Lower lobe of right lung (tissue), 2 donors: ENCODE measurements at places on chromosomes 5 and 9.

DNA sequence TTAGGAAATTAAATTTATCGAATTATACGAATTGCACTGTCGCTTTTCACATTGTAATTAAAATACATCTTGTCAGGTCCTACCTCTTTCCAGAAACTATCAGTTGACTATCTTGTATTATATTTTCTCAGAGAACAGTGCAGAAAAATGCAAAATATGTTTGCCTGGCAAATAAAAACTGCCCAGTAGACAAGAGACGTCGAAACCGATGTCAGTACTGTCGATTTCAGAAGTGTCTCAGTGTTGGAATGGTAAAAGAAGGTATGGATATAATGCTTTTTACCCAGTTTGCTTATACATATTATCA is 10.8 kb downstream of the NR4A3 start:
- no peaks in the 10 kb centered on the region for H3K4me1 ChIP-seq
- no peak overlapping the region for H3K4me3 ChIP-seq
- no peak for DNase-seq
- H3K27me3 ChIP-seq, result peaks cover 25% of the 10 kb centered on the region
- H3K36me3 ChIP-seq, result no peaks in the 10 kb centered on the region
- no peak overlapping the region for H3K27ac ChIP-seq

GRCh38 chr5:83433891-83434290 is 37.7 kb upstream of the VCAN start:
- H3K4me3 ChIP-seq, result no peak overlapping the region
- no peak for DNase-seq
- no peaks in the 10 kb centered on the region for H3K27me3 ChIP-seq
- H3K27ac ChIP-seq, result no peak overlapping the region
- no peaks in the 10 kb centered on the region for H3K4me1 ChIP-seq

- H3K36me3 ChIP-seq, result peaks cover 45% of the 10 kb centered on the region
- DNase-seq, result no peak
- H3K4me1 ChIP-seq, result no peaks in the 10 kb centered on the region
- no peaks in the 10 kb centered on the region for H3K27me3 ChIP-seq
- no peak overlapping the region for H3K27ac ChIP-seq
Measured at GRCh38 chr9:131214876-131215275, 61.4 kb downstream of the FAM78A start.

DNA sequence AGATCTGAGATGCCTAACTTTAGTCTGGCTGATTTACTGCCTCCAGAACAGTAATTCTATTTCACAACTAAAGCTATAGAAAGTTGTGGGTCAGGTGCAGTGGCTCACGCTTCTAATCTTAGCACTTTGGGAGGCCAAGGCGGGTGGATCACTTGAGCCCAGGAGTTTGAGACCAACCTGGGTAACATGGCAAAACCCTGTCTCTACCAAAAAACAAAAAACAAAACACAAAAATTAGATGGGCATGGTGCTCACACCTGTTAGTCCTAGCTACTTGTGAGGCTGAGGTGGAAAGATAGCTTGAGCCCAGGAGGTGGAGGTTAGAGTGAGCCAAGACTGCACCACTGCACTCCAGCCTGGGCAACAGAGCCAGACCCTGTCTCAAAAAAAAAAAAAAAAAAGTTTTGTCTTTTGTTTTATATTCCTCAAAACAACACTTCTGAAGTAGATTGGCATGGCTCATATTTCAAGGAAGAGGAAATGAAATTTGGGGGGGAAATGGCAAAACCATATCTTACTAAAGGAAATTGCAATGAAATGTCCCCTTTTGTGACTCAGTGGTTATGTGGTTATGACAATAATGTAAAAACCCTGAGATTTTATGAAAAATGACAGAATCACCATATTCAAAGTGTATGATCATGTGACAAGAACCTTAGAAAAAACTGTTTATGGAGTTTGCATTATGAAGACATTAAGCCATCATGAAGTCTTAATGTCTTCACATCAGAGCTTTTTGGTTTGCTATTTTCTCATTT is 16.2 kb downstream of the FNBP1 start:
- peaks cover 35% of the 10 kb centered on the region for H3K4me1 ChIP-seq
- no peak for DNase-seq
- H3K27ac ChIP-seq, result no peak overlapping the region
- no peaks in the 10 kb centered on the region for H3K27me3 ChIP-seq
- H3K4me3 ChIP-seq, result no peak overlapping the region

- H3K4me3 ChIP-seq, result no peak overlapping the region
- peak; percentile 49 for DNase-seq
- H3K36me3 ChIP-seq, result no peaks in the 10 kb centered on the region
- no peaks in the 10 kb centered on the region for H3K27me3 ChIP-seq
Measured at GRCh38 chr5:68435611-68436010, 220.1 kb downstream of the PIK3R1 start.

- H3K36me3 ChIP-seq, result no peaks in the 10 kb centered on the region
- no peak overlapping the region for H3K27ac ChIP-seq
- no peak for DNase-seq
Measured at GRCh38 chr9:35195683-35196082, 33.9 kb downstream of the UNC13B start.

GRCh38 chr5:143262393-143263174 is 140.9 kb downstream of the NR3C1 start:
- H3K36me3 ChIP-seq, result no peaks in the 10 kb centered on the region
- H3K4me1 ChIP-seq, result no peaks in the 10 kb centered on the region
- H3K4me3 ChIP-seq, result no peak overlapping the region

GRCh38 chr5:156695774-156696173 is 154.3 kb upstream of the PPP1R2B start:
- H3K4me1 ChIP-seq, result no peaks in the 10 kb centered on the region
- no peaks in the 10 kb centered on the region for H3K27me3 ChIP-seq
- no peak overlapping the region for H3K4me3 ChIP-seq
- no peak for DNase-seq
- no peak overlapping the region for H3K27ac ChIP-seq

GRCh38 chr5:156241266-156241665 is 85.7 kb upstream of the SGCD start:
- H3K27ac ChIP-seq, result no peak overlapping the region
- H3K4me1 ChIP-seq, result no peaks in the 10 kb centered on the region
- no peaks in the 10 kb centered on the region for H3K27me3 ChIP-seq
- no peak for DNase-seq

DNA sequence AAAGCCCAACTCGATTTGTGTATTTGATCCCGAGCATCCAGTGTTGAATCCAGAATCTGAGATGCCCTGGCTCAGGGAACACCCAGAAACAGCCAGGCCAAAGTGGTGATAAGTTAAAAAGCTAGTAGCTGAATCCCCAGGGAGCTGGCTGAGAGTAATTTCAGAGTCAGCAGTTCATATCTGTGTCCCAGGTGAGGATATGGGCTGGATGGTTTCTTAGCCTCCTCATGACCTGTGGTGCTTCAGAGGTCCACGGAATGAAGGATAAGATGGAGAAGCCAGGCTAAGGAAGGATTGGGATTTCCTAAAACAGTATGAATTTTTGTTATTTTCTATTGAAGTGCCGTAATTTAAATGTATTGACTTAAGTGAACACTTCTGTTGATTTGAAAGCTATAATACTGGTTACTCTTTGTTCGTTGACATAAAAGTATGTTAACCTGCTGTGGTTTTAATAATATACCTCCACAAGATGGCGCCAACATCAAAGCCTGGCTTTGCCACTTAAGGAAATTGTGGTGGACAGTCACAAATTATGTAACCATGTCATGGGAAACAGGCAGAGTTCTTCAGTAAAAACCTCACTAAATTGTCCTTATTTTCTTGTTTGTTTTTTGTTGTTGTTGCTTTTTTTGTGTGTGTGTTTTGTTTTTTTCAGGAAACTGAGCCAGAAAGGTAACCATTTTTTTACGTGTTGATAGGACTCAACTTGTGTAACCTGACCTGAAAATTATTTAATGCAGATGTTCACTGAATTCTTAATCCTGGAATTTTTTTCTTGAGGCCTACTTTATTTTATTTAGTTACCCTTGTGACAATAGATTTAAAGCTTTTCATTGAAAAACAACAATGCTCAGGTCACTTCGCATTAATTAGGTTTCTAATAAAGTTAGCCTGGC is 11.4 kb downstream of the MTAP start:
- H3K27me3 ChIP-seq, result no peaks in the 10 kb centered on the region
- peak; percentile 54 for DNase-seq

GRCh38 chr5:178279026-178279722 is 46.6 kb upstream of the PHYKPL start:
- peaks cover 10% of the 10 kb centered on the region for H3K4me1 ChIP-seq
- peak; percentile 30 for DNase-seq
- peaks cover 4% of the 10 kb centered on the region for H3K27me3 ChIP-seq
- H3K36me3 ChIP-seq, result no peaks in the 10 kb centered on the region

- DNase-seq, result no peak
- H3K4me1 ChIP-seq, result no peaks in the 10 kb centered on the region
- H3K27me3 ChIP-seq, result no peaks in the 10 kb centered on the region
- no peak overlapping the region for H3K27ac ChIP-seq
Measured at GRCh38 chr9:7289773-7290172, 509.8 kb downstream of the DMAC1 start.

DNA sequence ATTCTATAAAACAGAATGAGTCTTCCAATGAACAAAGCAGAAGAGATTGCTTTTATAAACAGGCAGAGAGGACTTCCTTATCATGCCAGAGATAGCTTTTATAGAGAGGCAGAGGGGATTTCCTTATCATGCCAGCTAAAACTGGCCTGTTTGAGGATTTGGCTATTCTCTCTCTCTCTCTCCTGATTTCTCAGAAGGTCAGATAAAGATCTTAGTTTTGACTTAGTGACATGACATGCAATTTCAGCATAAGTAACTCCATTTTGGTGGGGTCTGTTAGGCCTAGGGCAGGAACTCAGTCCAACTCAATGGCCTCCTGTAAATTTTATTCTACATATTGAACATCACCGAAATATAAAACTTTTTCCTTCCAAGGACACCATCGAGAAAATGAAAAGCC is 31.5 kb upstream of the DENND4C start:
- no peaks in the 10 kb centered on the region for H3K4me1 ChIP-seq
- no peak overlapping the region for H3K4me3 ChIP-seq
- H3K36me3 ChIP-seq, result no peaks in the 10 kb centered on the region
- H3K27me3 ChIP-seq, result no peaks in the 10 kb centered on the region
- H3K27ac ChIP-seq, result no peak overlapping the region

DNA sequence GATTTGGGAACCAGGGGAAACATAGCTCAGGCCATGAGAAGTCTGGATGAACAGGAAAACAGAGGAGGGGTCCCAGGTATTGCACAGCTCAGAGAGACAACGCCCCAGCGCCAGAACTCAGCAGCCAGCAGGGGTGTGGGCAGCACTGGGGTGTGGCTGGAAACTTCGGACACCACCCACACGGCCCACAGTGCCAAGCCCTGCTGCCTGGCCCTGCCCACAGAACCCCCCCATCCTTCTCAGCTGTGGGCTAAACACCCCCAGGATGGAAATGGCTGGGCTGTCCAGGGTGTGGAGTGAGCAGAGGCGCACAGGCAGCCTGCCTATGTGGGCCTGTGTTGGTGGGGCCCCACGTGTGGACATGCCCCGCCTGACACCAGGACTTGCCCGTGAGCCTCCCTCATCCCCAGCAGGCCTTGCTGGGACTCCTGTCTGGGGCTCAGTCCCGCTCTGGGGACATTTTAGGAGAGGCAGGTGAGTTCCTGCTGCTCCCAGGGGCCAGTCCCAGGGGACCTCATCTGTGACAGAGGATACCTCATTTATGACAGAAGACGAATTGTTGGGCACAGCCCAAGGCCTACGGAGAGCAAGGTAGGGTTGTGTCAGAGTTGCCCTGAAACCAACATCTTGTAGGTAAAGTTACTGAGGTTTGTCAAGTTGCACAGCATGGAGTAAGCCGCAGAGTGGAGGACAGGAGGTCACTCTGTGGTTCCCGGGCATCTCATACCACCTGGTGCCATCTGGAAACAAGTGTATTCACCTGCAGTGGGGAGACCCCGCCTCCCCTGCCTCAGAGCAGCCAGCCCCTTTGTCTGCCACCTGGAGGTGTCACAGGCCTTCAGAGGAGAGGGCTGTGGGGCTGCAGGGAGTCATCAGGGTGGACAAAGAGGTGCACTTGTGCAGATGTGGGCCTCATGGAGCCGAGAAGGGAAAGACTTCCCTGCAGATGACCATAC is 183.2 kb downstream of the AUH start:
- no peak overlapping the region for H3K4me3 ChIP-seq
- H3K27me3 ChIP-seq, result no peaks in the 10 kb centered on the region
- H3K27ac ChIP-seq, result no peak overlapping the region
- DNase-seq, result no peak

DNA sequence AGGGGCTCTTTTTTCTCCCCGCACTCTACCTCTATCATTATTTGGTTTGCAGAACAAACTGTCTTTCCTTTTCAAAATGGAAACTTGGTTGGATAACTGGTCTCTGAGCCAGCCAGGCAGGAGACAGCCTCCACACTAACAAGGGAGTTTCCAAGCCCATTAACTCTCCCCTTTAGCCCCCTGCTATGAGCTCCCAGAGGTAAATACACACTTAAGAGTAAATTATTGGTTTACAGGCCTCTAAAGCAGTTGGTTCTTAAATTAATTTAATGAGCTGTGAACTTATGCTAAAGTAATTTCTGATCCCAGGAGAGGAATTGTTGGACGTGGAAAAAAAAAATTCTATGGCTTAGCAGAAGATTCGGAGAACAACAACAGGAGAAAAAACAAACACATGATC is 30.3 kb downstream of the EPB41L4A start:
- H3K4me3 ChIP-seq, result no peak overlapping the region
- H3K36me3 ChIP-seq, result no peaks in the 10 kb centered on the region
- H3K4me1 ChIP-seq, result peaks cover 5% of the 10 kb centered on the region
- no peaks in the 10 kb centered on the region for H3K27me3 ChIP-seq

DNA sequence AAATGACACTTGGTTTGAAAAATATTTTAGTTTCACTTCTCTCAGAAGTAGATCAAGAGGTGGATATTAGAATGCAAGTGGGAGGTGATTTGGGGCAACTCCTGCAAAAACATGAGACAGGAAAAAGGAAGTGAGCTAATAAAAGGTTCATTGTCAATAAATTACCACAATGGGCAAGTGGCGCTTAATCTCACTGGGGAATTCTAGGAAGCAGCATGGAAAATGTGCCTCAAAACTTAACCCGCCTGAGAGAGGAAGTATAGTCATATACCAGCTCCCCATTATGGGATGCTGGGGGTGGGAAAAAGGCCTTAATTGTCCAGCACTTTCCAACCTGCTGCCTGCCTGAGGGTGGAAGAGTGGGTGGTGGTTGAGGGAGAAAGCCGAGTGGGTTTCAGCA is 204.1 kb downstream of the ELAVL2 start:
- no peak overlapping the region for H3K27ac ChIP-seq
- no peaks in the 10 kb centered on the region for H3K4me1 ChIP-seq
- DNase-seq, result no peak
- no peak overlapping the region for H3K4me3 ChIP-seq

DNA sequence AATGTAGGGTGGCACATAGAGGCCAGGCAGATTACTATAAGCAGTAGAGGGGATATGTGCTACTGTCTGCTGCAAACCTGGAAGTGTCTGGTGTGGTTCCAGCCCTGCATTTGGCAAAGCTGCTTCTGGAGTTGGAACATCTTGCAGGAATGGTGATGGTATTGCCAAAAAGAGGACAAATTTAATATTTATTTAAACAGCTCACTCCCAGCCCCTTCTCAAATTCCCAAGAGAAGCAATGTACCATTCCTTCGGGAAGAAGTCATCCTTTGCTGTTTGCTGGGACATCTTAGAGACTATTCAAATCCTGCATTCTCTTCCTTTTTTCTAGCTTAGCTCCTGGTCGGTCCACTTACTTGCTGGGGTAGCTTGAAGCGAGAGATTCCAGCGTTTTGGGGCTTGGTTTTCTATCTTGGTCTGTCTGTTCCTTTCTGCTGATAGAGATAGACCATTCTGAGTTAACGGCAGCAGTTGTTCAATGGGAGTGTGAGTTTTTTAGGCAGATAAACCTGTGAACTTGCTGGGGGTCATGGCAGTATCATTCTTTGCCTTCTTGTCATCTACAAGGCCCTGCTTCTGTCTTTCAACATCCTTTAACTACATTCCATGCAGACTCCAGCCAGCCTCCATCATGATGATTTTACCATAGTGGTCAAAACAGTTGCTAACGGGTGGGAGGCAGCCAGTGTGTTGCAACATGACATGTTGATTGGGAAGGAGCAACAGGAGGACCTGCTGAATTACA is 69.9 kb downstream of the RCL1 start:
- H3K36me3 ChIP-seq, result peaks cover 15% of the 10 kb centered on the region
- no peaks in the 10 kb centered on the region for H3K27me3 ChIP-seq
- H3K27ac ChIP-seq, result no peak overlapping the region
- H3K4me3 ChIP-seq, result no peak overlapping the region
